Renal cortical epithelial cell (primary cell): ENCODE measurements at places on chromosomes 5 and 9. TPM values are rescaled to one million over a fixed set of nuclear protein-coding genes. Genes with fewer than 3 reads are reported as not detected.

DNA sequence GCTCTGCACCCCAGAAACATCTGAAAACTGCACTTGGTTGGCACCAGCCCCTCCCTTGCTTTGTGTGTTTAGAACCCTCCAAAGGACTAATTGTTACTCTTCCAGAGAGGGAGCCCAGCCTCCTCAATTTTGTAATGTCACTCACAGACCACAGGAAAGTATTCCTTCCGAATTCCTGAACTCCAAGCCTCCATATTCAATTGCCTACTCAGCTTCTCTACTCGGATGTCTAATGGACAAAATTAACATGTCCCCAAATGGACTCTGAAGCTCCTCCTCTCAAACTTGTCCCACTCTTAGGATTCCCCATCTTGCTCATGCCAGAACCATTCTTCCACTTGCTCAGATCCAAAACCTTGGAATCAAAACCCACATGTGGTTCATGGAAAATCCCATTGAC is 3.9 kb upstream of the TMEM171 start:
- DNase-seq = no peak

- DNase-seq = no peak
These were observed 164.7 kb upstream of the TARS1 start for GRCh38 chr5:33275921-33276627.

Gene RNF14
- total RNA-seq = 86.3 and 113 TPM in 2 replicates

GRCh38 chr9:36632892-36633291 is 60.2 kb downstream of the MELK start:
- DNase-seq = peak; percentile 38

- peak; percentile 64 for DNase-seq
These were observed 103.0 kb downstream of the SPATA31D1 start for GRCh38 chr9:82091610-82092009.

Gene PCDHGB4
- total RNA-seq = 4.9 and 12.5 TPM in 2 replicates

- DNase-seq = no peak
These were observed 357.5 kb downstream of the TAF11L14 start for GRCh38 chr5:17991775-17992174.

- peak; percentile 15 for DNase-seq
These were observed 650 bp downstream of the ELP1 start for GRCh38 chr9:108933231-108933717.

- no peak for DNase-seq
These were observed 16.8 kb upstream of the CCDC192 start for GRCh38 chr5:127686424-127686823.

- peak; percentile 53 for DNase-seq
These were observed 88.0 kb downstream of the FNBP1 start for GRCh38 chr9:129954868-129955550.

DNA sequence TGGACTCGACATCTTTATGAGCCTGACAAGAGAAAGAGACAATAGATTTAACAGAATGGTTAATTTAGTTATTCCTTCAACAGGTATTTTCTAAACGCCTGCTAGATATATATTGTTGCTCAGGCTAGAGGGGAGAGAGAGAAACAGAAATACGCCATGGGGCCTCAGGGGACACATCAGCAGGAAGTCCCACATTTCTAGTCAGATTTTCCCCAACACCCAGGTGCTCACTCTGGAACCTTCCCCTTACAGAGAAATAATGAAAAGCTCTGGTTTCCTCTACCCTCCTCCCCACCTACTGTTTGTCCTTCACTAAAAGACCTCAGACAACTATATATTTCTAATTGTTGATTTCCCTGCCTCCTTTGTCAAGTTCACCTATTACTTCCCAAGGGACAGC is 130.3 kb upstream of the TBC1D2 start:
- DNase-seq = no peak

Gene BTNL3
- not detected in 2 replicates for total RNA-seq

Gene ECM2
- total RNA-seq = 0.20 TPM in 1 of 2 replicates, not detected in the other

DNA sequence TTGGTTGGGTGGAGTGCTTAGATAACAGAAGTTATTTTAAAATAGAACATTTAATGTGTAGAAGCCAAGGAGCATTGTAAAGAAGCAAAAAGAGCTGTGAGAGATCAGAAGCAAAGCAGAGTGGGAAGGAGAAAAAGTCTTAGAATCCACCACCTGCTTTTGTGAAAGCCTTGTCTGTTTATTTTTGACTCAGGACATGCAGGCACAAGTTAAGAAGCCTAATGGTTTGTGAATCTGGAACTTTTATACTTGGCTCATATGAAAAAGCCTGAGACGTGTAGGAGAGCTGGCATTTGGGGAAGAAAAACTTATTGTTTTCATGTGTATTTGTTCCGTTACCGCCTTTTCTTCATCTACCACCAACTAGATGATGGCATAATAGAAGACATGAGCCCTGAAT is 38.5 kb upstream of the ITGA2 start:
- no peak for DNase-seq

GRCh38 chr5:69271376-69271775 is 36.7 kb downstream of the CDK7 start:
- DNase-seq = peak; percentile 36

Gene GRAMD2B
- total RNA-seq = 66.9 and 86.0 TPM in 2 replicates

DNA sequence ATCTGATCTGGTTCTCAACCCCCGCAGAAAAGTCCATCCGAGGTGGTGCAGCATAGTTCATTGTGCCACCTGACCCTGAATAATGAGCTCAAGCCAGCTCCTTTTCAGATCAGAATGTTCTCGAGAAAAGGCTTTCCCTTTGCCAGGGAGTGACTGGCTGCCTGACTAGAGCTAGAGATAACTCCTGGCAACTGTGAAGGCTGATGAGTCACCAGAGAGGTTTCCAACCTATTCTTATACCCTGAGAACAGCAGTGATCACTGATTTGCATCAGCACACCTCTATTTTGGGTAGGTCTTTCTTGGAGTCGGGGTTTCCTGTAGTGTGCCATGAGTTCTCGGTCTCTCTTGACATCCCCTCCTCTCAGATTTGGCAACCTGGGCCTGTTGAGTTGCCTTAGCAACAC is 127.9 kb downstream of the PIK3R1 start:
- peak; percentile 97 for DNase-seq

Gene PIGO
- 16.5 and 30.6 TPM in 2 replicates for total RNA-seq

DNA sequence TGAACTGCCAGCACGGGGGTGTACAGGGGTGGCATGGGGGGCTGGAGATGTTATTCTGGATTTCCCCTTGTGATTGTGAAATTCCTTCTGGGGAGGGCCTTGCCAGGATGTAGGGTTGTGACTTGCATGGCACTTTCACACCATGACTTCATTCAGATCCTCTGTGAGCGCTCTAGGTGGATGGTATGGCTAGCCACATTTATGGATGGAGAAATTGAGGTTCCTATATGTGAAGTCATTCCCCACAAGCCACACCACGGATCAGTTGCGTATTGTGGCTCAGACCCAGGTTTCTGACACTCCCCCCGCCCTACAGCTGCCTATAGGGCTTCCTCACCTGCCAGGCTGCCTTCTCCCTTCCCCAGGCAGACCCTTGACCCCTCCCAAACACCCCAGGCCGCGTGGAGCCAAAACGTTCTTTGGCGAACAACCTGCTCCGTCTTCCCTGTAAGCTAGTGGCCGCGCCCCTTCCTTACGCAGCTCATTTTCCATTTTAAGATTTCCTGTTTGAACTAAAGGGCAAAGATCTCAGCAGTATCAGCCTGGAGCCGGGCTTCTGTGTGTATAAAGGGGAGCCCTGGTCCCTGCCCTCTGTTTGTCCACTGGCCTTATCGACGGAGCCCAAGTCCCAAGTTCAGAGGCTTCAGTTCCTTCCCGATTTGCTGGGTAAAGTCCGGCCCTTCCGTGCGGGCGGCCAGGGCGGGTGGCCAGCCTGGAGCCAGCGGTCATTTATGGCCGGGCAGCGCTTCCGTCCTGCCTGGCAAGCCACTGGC is 97.8 kb upstream of the KLF4 start:
- no peak for DNase-seq

DNA sequence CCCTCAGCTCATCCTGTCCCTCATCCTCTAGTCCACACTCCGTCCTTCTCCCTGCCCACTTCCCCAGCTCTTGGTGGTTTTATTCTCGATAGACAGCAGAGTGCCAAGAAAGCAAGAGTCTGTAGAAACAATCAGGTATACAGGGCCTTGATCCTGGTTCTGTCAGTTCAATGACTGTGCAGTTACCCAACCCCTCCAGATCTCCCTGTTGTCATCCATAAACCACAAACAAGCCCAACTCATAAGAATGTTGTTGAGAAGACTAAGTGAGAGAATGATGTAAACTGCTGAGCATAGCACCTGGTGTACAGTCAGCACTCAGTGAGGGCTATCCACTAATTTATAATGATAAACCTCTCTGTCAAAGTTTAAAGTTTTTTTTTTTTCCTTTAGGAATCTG is 31.3 kb downstream of the ISL1 start:
- DNase-seq = no peak

GRCh38 chr9:131554087-131554842 is 8.9 kb downstream of the PRRT1B start:
- DNase-seq = no peak

DNA sequence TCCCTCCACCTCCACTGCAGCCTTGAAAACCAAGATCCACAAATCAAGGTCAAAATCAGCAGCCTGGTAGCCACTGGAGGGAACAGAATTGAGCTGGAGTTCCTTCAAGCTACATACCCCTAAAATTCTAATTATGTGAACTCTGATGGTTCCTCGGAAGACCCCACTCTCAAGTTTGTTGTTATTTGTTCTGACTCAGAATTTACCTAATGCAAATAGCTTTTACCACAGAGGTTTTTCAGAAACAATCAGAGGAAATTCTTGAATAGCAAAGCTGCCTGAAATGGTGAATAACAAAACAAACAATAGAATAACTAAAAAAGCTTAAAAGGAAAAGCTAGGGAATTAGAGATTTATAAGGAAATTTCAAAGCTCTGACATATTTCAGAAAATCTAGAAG is 220.0 kb downstream of the CDH18 start:
- peak; percentile 4 for DNase-seq

DNA sequence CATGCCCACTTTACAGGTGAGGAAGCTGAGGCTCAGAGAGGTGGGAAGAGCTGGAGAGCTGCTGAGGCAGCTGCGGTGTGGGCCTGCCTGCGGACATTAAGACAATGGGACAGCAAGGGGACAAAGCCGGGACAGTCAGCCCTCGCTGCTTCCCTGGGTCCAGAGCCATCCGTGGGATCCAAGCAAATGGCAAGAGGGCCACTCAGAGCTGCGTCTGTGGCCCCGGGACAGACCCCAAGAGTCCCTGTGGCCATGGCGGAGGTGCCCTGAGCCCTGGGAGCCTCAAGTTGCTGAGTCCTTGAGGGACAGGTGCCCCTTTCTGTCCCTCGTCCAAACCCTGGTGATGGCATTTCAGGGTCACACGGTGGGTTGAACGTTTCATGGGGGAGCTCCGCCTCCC is 191.9 kb downstream of the OLFM1 start:
- no peak for DNase-seq

Gene RIOK2
- total RNA-seq = 17.9 and 38.7 TPM in 2 replicates

Gene MARCOL
- total RNA-seq = not detected in 2 replicates

Gene JAKMIP2
- total RNA-seq = not detected in 2 replicates

GRCh38 chr5:179374506-179375235 is 29.4 kb upstream of the ADAMTS2 start:
- DNase-seq = no peak

DNA sequence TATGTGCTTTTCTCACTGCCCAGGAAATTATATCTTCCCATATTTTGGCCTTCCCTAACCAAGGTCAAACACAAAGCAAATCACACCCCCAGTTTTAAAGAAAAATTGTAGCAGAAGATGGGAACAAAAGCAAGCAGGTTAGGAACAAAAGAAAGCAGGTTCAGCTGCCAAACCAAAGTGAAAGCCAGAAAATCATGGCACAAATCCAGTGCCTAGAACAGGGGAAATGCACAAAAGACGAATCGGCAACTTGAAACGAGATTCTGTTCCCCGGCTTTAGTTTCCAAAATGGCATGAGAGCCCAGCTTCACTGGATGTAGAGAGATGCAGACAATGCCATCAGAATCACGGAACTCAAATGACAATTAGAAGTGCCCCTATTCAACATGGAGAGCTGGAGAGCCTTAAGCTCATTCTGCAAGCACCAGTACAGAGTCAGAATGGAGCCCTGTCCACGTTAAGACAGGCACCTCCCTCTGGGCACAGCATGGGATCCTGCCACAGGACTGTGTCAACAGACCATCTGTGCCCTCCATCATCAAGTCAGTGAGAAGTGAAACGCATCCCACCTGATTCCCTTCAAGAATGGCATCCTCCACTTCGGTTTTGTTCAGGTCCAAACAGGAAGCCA is 13.8 kb downstream of the DNAH5 start:
- no peak for DNase-seq

Gene TICAM2
- total RNA-seq = 3.1 and 6.9 TPM in 2 replicates

DNA sequence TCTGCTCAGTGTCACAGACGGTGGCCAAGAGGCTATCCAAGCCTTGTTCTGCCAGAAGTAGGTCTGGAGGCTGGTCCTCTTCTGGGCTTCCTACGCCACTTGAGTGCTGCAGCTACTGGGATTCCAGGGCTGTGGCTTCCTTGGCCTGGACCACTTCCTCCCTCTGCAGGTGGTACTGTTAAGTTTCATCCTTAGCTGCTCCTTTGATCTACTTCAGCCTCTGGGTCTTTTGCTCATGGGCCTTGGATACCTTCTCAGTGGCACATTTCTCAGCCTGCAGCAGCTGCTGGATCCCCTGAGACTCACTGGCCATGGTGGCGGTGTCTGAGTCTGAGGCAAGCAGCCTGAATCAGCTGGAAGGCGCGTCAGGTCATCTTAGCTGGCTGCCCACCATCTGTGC is 10.3 kb downstream of the CNOT8 start:
- DNase-seq = no peak

DNA sequence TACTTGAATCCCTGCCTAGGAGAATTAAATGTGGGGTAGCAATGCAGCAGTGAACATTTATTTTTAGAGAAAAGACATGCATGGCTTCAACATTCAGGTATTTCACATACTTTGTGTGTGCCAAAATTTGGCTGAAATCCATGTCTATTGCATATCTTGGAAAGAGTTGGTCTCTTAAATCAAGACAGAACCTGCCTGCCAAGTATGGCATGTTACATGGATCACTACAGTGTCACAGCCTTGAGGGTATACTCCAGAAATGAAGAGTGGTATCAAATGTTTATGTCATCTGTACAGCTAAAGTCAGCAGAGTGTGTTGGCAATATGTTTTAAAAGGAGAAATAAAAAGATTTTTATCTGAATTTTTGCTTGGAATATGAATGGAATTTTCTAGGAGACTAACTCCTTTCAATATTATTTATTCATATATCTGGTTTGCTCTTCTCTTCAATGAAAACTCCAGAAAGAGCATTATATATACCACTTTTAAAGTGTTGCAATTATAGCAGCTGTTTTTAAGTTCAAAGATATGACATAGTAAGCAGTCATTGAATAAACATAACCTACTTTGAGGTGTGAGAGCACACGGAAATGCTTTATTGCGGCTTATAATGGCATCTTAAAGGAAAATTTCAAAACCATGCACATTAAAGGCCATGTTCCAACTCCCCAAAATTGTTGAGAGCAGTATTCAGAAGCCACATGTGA is 95.4 kb upstream of the MINAR2 start:
- DNase-seq = peak; percentile 7

DNA sequence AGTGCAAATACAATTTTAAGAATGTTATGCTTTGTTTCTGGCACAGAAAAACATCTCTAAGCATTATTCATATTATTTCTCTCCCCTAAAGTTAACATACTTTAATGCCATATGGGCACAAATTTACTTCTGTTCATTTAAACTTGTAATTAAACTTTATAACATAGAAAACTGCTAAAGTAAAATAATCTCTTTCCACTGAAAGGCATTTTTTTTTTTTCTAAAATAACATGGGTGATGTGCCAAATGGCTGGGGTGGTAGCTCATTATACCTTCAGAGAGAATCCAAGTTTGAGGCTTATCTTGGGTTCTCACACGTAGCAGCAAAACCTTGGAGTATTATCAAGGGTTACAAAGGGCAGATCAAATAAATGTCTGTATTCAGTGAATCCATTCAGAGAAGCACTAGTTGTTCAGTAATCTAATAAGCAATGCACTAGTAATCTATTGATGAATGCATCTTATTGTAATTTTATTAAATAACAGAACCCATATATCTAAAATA is 257.6 kb upstream of the POU5F2 start:
- no peak for DNase-seq

Gene GCNT4
- 5.5 and 11.6 TPM in 2 replicates for total RNA-seq

Gene OR1K1
- not detected in 2 replicates for total RNA-seq
